ENCODE measurements at places on chromosomes 2 and 18.

- DNase-seq, result no peak
These were observed 2.1 kb upstream of the RNF152 start for GRCh38 chr18:61894751-61895524.

GRCh38 chr18:74068296-74068695 lies 79.3 kb downstream of the FBXO15 start:
- DNase-seq, result no peak

DNA sequence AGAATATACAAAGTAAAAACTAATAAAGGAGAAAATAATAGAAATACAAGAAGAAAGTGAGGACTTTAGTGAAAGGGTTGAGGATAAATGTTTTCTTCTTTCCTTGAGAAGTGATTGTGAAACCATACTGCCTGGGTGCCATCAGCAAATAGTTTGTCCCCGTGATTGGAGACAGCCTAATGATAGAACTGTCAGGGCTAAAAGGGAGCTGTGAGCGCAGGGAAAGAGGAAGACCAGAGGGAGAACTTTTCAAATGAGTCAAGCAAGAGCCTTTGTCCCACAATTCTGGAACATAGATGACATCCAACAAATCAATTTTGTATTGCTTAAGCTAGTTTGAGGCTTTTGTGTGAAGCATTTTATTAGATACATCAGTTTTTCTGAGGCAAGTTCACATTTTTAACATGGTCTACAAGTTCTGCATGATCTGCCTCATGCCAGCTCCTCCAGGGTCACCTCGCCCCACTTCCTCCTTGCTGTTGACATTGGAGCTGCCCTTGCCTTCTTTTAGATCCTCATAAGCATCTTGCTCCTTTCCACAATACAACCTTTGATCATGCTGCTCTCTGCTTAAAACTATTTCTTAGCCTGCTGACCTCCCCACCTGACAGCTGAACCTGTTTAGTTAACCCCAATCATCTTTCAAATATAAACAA lies 213.4 kb upstream of the REG3G start:
- DNase-seq, result no peak

DNA sequence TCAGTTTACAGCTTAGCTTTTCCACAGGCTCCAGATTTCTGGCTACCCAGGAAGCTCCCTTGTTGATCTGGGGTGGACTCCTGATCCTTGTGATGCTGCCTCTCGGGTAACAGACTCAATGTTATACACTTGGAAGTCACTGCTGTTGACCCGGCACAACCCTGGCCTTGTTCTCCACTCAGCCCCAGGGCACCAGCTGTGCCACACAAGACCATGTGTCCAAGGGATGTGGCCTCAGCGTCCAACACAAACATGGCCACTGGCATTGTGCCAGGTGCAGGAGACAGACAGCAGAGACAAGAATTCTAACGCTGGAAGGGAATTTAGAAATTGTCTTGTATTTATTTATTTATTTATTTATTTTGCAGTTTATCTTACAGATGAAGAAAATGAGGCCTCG lies 39.0 kb upstream of the PPP4R1 start:
- DNase-seq, result no peak

- DNase-seq, result no peak
These were observed 29.7 kb downstream of the MAP3K2 start for GRCh38 chr2:127358044-127358443.

- no peak for DNase-seq
These were observed 111.8 kb downstream of the CELF4 start for GRCh38 chr18:37453752-37454151.
